ENCODE measurements at places on chromosomes 11 and 22.

DNA sequence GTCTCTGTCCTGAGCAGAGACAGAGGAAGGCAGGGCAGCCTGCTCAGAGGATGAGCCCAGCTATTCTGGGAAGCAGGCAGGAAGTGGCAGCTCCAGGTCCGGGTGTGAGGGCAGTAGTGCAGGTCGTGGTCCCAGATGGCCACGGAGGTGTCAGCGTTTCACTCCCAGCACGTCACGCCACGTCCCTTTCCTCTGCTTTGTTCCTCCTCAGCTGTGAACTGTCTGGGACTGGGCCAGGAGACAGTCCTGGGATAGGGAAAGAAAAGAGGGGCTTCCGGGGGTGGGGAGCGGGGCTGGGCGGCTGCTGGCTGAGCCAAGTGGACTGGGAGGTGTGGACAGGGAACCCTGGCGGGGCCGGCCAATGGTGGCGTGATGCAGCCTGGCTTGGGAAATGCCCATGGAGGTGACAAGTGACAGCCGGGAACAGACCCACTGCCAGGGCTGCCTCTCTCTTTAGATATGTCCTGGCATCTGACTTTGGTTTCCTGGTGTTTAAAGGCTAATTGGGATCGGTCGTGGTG is 64.7 kb downstream of the KCNQ1 start:
- no peak for DNase-seq

GRCh38 chr11:6813656-6814055 is 14.2 kb upstream of the OR6A2 start:
- no peak for DNase-seq

DNA sequence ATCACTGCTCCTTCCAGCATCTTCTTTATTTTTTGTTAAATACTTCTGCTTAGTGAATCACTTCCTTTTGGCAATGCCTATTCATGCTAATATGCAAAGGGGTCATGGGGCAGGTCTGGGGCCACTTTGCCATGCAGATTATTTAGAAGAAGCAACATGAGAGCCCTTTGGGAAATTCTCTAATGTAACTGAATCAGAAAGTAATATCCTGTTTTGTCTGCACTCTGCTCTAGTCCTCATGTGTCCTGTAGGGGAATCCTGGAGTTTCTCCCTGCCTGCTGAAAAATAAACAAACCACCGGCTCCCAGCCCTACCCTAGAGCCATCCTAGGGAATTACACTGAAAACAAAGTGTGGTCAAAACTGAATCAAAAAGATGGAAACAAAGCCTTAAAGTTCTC is 176.5 kb upstream of the POU2AF2 start:
- no peak for DNase-seq

GRCh38 chr11:105491394-105491793 is 118.5 kb upstream of the GRIA4 start:
- no peak for DNase-seq

GRCh38 chr22:27242474-27242873 is 559.1 kb downstream of the MN1 start:
- no peak for DNase-seq

- DNase-seq, result no peak
These were observed 11.9 kb downstream of the GLB1L2 start for GRCh38 chr11:134343646-134344045.

DNA sequence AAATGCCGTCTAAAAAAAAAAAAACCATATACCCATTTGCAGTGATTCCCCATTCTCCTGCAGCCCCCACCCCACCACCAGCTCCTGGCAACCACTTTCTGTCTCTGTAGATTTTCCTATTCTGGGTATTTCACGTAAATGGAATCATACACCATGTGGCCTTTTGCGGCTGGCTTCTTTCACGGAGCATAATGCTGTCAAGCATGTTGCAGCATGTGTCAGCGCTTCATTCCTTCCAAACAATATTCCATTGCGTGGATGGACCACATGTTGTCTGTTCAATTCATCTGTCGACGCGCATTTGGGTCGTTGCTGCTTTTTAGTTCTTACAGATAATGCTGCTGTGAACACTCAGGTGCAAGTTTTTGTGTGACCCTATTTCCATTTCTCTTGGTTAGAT is 14.8 kb upstream of the EMID1 start:
- DNase-seq, result no peak

- no peak for DNase-seq
These were observed 17.8 kb upstream of the ALX4 start for GRCh38 chr11:44327730-44328129.

- DNase-seq, result no peak
These were observed 442.7 kb downstream of the MIAT start for GRCh38 chr22:27099946-27100722.

GRCh38 chr22:35335936-35336781 is 36.5 kb downstream of the TOM1 start:
- no peak for DNase-seq

GRCh38 chr11:101862391-101863233 is 52.2 kb upstream of the CEP126 start:
- no peak for DNase-seq

- no peak for DNase-seq
These were observed 7.5 kb downstream of the ALDH3B2 start for GRCh38 chr11:67666676-67667489.

DNA sequence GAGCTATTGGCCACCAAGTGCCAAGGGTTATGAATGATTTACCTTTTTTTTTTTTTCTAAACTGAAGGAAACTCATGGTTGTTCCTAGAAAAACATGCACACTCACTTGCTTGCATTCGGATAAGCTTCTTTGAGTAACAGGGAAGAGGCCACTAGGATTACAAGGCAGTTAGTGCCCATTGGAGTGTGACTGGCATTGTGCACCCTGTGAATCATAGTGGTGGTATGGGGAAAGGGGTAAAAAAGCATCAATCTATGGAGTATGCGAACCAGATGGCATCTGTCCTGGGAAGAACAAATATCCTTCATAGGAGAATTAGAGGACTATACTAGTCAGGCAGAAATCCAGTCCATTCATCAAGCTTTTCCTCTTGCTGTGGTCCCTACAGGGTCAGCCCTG is 24.2 kb downstream of the CD44 start:
- DNase-seq, result no peak

- DNase-seq, result no peak
These were observed 55.4 kb upstream of the LINC01488 start for GRCh38 chr11:69425895-69426544.

- no peak for DNase-seq
These were observed 12.5 kb downstream of the L3MBTL2 start for GRCh38 chr22:41217553-41218157.

- no peak for DNase-seq
These were observed 25.8 kb downstream of the MRGPRD start for GRCh38 chr11:68954836-68955606.

DNA sequence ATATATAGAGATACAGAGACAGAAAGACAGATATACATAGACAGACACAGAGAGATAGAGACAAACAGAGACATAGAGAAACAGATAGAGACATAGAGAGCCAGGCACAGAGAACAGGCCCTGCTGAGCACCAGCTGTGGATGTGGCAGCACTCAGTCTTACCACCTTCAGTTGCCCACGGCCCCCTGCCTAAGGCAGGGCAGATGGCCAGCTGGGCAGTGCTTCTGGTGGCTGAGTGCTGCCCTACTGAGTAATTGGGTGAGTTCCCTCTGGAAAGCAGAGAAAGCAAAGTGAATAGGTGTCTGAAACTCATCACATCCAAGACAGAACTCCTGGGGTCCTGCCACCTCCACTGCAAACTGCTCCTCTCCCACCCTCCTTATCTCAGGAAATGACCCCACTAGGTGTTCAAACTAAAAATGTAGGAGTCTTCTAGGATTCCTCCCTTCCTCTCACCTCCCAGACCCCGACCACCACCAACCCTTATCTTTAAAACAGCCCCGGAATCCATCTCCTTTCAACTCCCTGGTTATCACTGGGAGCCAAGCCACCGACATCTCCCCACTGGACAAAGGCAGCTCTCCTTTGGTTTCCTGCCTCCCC is 27.2 kb downstream of the SYN3 start:
- DNase-seq, result no peak
